ENCODE measurements at places on chromosomes 1 and 21.

DNA sequence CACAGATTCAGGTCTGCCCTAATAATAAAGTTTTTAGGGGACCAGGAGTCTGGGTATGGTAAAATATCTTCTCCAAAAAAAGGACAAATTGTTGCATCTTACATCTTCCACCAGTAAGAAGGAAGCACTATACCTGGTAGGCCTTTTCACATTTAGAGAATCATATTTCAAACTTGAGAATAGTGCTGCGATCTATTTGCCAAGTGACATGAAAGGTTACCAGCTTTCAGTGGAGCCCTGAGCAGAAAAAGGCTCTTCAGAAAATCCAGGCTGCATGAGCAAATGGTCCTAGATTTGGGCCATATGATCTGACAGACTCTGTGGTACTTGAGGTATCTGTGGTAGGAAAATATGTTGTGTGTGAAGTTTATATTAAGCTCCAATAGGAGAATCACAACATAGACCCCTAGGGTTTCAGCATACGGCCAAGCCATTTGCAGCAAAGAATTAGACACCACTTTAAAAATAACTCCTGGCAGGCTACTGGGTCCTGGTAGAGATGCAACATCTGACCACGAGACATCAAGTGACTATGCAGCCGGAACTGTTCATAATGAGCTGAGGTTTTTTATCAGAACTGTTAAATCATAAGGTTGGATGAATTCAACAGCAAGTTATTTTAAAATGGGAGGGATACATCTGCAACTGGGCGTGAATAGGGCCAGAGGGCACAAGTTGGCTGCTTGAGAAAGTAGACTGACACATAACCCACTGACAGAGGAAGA lies 38.6 kb upstream of the CCDC190 start:
- H3K36me3 ChIP-seq: no peaks in the 10 kb centered on the region
- no peak overlapping the region for H3K4me3 ChIP-seq
- peak overlapping the region; percentile 73 for H3K27ac ChIP-seq
- peaks cover 4% of the 10 kb centered on the region for H3K4me1 ChIP-seq
- no peak for DNase-seq

DNA sequence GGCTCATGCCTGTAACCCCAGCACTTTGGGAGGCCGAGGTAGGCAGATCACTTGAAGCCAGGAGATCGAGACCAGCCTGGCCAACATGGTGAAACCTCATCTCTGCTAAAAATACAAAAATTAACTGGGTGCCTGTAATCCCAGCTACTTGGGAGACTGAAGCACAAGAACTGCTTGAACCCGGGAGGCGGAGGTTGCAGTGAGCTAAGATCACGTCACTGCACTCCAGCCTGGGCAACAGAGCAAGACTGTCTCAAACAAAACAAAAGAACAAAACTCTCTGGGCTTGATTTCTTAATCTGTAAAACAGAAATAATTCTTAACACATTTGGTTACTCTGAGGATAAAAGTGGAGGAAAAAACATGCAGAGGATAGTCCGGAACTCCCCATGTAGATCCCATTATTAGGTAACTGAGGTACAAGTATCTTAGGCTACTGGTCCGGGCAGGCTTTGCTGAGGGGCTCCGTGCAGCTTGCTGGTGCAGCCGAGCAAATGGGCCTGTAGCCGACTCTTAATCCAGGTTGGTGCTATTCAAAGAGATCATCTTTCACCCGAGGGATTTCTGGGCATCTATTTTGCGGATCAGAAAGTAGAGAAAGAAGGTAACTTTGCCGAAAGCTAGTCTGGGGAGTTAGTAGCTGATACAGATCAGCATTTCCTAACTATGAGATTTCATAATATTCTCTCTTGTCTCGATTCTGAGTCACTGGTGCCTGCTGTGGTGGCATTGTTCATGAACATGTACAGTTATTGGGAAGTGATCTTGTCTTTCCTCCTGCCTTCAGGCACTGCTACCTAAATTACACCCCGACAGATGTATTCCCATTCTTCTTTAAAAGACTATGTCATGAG lies 56.8 kb downstream of the NFIA start:
- H3K27ac ChIP-seq: no peak overlapping the region
- H3K36me3 ChIP-seq: no peaks in the 10 kb centered on the region
- H3K4me3 ChIP-seq: no peak overlapping the region
- DNase-seq: no peak

GRCh38 chr1:2019571-2020309 lies 595 bp downstream of the GABRD start:
- no peaks in the 10 kb centered on the region for H3K36me3 ChIP-seq
- DNase-seq: peak; percentile 38
- no peak overlapping the region for H3K27ac ChIP-seq
- peaks cover 41% of the 10 kb centered on the region for H3K27me3 ChIP-seq

DNA sequence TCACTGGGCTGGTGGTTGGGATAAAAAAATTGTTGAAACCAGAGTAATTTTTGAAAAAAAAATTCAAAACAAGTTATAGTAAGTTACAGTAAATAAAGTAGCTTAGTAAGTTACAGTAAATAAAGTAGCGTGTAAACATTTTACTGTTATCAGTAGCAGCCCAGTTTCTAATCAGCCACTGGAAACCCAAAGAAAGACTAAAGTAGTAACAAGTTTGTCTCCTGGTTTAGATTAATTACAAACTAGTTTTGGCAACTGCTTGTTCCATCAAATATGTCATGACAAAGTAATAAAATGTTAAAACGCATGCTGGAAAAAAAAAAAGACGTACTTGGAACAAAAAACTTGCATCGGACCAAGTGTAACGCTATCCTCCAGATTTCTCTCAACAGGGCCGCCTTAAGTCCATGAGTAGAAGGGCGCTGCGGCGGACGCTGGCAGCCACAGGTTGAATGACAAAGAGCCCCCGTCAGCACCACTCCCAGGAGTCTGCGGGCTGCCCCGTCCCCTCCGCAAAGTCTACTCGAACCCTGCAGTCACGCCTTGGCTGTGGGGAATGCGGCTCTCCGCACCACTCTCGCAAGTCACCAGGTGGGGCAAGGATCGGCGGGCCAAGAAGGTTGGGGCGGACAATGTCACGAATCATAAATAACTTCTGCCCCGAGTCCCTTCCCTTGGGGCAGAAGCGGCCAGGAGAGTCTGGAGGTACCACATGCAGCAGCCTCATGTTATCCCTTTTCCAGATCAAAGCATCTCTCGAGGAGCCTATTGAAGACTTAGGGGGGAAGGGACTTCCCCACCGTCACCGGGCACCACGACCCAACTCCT lies 837 bp downstream of the SLC16A1 start:
- H3K27me3 ChIP-seq: no peaks in the 10 kb centered on the region
- peak overlapping the region; percentile 79 for H3K4me3 ChIP-seq
- no peaks in the 10 kb centered on the region for H3K4me1 ChIP-seq
- H3K36me3 ChIP-seq: no peaks in the 10 kb centered on the region
- peak overlapping the region; percentile 91 for H3K27ac ChIP-seq

DNA sequence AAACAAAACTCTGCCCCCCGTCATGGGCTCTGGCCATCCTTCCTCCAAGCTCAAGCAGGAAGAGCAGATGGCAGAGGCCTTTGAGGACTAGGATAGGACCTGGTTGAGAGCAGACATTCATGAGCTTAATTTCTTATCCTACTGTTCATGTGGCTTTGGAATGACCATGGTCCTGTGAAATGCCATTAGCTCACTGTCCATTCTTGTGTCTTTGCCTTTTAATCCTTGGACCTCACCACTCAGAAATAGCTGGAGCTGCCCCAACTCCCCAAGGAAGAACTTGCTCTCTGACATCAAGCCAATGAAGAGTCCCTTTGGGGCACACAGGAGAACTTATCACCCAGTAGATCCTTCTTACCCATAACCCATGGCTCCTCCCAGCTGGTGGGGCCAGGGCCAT lies 11.6 kb upstream of the FAM20B start:
- peaks cover 4% of the 10 kb centered on the region for H3K4me1 ChIP-seq
- no peak overlapping the region for H3K27ac ChIP-seq
- no peaks in the 10 kb centered on the region for H3K27me3 ChIP-seq
- H3K4me3 ChIP-seq: no peak overlapping the region
- no peak for DNase-seq

DNA sequence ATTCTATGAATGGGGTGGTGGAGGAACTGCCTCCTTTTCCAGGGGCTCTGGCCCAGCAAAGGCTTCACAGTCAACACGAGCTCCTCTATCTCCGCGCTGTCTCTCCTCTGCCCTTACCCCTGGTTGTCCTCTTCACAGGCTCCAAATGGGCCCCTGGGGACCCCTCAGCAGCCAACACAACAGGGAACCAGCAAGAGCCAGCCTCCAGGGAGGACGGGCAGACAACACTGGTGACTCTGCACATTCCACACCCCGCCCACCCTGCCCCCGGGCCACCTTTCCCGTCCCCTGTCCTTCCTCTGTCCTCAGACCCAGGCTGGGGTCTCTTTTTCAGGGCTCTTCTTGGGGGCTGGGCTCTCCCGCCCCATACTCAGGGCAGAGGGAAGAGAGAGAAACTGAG lies 17.5 kb upstream of the ETV3 start:
- H3K27me3 ChIP-seq: no peaks in the 10 kb centered on the region
- peaks cover 14% of the 10 kb centered on the region for H3K4me1 ChIP-seq
- H3K4me3 ChIP-seq: no peak overlapping the region
- no peak for DNase-seq
- no peak overlapping the region for H3K27ac ChIP-seq

DNA sequence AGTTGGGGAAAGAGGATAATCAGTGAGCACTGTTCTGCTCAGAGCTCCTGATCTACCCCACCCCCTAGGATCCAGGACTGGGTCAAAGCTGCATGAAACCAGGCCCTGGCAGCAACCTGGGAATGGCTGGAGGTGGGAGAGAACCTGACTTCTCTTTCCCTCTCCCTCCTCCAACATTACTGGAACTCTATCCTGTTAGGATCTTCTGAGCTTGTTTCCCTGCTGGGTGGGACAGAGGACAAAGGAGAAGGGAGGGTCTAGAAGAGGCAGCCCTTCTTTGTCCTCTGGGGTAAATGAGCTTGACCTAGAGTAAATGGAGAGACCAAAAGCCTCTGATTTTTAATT lies 42.7 kb downstream of the YARS1 start:
- no peak for DNase-seq
- H3K27me3 ChIP-seq: no peaks in the 10 kb centered on the region

- no peaks in the 10 kb centered on the region for H3K27me3 ChIP-seq
- H3K4me3 ChIP-seq: no peak overlapping the region
- H3K4me1 ChIP-seq: no peaks in the 10 kb centered on the region
- H3K36me3 ChIP-seq: no peaks in the 10 kb centered on the region
- H3K27ac ChIP-seq: no peak overlapping the region
These were observed 9.6 kb upstream of the SPRR2F start for GRCh38 chr1:153122831-153123421.

DNA sequence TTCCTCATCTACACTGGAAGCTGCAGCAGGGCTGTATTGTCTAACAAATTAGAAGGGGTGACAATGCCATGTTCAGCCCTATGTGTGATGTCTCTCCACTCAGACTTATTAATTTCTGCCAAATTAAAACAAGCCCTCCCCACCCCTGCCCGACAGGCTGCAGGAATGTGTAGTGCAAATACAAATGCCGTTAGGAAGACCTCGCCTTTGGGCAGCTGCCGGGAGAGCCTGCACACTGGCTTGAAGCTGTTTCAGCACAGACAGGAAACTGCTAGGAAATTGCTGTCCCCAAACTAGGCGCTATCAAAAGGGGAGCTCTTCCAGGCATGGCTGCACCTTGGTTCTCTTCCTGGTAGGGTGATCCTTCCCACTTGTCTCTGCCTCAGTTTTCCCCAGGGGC lies 135.2 kb downstream of the ELAVL4 start:
- H3K4me1 ChIP-seq: no peaks in the 10 kb centered on the region
- no peak overlapping the region for H3K4me3 ChIP-seq
- H3K36me3 ChIP-seq: no peaks in the 10 kb centered on the region
- H3K27me3 ChIP-seq: no peaks in the 10 kb centered on the region
- H3K27ac ChIP-seq: no peak overlapping the region

- no peaks in the 10 kb centered on the region for H3K27me3 ChIP-seq
- H3K4me1 ChIP-seq: no peaks in the 10 kb centered on the region
- no peak overlapping the region for H3K27ac ChIP-seq
- H3K4me3 ChIP-seq: no peak overlapping the region
- DNase-seq: no peak
- H3K36me3 ChIP-seq: no peaks in the 10 kb centered on the region
These were observed 60.3 kb upstream of the EXO1 start for GRCh38 chr1:241787691-241788090.

- no peak for DNase-seq
- no peaks in the 10 kb centered on the region for H3K4me1 ChIP-seq
- no peak overlapping the region for H3K4me3 ChIP-seq
These were observed 4.9 kb downstream of the PRKAB2 start for GRCh38 chr1:147167365-147167764.

DNA sequence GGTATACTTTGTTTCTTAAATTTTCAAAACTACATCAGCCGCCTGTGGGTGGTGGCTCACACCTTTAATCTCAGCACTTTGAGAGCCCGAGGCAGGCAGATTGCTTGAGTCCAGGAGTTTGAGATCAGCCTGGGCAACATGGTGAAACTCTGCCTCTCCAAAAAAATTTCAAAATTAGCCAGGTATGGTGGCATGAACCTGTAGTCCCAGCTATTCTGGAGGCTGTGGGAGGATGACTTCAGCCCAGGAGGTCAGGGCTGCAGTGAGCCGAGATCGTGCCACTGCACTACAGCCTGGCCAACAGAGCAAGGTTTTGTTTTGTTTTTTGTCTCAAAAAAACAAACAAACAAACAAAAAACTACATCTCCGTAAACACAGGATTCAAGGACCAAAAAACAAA lies 3.3 kb downstream of the EYA3 start:
- H3K4me3 ChIP-seq: no peak overlapping the region
- peaks cover 13% of the 10 kb centered on the region for H3K4me1 ChIP-seq
- no peaks in the 10 kb centered on the region for H3K27me3 ChIP-seq
- H3K27ac ChIP-seq: no peak overlapping the region

DNA sequence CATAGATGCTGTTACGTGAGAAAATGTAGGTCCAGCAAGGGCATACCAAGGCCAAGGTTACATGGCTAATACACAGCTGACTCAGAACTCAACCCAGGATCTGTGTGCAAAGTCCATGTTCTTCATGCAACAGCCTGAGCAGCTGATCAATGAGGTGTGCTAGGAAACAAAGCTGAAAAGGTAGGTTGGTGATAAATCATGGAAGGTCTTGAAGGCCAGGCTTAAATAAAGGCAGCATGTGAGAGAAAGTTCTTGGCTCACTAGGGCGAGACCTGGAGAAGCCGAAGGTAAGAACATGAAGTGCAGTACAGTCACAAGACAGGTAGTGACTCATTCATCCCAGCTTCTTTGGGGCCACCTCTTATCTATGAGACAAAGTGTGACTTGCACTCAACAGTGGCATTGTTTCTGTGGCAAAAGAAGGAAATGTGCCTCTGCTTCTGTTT lies 33.4 kb downstream of the TLR5 start:
- H3K27ac ChIP-seq: no peak overlapping the region
- H3K4me1 ChIP-seq: peaks cover 2% of the 10 kb centered on the region
- no peak for DNase-seq
- no peaks in the 10 kb centered on the region for H3K27me3 ChIP-seq

DNA sequence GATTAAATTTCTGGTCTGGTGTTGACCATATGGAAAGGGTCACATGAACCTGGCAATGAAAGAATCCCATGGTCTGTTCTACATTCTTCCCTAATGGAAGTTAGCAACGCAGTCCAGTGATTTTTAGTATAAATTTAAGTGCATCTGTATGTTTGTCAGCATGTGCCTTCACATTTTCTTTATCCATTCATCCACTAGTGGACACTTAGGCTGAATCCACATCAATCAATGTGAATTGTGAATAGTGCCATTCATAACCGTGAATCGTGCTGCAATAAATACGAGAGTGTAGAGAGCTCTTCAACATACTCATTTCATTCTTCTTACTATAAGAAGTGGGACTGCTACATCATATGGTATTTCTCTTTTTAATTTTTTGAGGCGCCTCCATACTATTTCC lies 12.7 kb upstream of the IFI16 start:
- no peak overlapping the region for H3K4me3 ChIP-seq
- no peak overlapping the region for H3K27ac ChIP-seq
- H3K36me3 ChIP-seq: no peaks in the 10 kb centered on the region
